Mucosa of gallbladder (tissue), 1 donor: ENCODE measurements at places on chromosomes 12 and 14.

DNA sequence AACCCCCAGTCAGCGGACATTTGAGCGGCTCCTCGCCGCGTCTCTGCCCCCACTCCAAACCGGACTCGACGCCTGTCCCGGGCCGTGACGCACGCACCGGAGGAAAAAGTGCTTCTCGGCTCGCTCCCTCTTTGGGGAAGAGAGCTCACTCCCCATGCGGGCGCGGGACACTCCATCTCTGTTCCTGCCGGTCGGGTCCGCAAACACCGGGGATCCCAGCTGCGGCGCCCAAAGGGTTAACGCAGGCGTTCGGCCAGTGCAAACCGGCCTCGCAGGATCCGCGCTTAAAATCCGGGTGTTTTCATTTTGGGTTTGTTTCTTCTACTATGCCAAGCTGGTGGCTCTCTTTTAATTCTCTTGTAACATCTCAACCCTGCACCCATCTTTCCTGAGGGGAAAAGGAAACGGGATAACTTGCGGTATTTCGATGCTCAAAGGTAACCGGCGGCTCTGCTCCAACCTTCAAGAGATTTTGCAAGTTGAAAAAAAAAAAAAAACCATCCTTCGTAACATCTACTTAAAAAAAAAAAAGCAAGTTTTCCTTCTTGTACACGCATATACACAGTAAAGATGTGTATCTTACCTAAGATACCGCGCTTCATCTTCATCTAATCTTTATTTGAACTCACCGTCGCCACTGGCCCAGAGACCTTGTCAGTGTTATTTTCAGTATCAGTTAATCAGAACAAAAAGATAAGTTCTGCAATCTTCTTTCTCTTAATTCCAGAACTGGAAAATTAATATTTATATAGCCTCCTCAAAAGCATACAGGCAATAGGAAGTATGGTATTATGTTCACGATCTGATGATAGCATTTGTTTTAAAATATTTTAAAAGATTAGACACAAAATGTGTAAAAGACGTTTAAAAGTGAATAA lies 1.6 kb upstream of the ATP2B1 start:
- peak; percentile 48 for DNase-seq

DNA sequence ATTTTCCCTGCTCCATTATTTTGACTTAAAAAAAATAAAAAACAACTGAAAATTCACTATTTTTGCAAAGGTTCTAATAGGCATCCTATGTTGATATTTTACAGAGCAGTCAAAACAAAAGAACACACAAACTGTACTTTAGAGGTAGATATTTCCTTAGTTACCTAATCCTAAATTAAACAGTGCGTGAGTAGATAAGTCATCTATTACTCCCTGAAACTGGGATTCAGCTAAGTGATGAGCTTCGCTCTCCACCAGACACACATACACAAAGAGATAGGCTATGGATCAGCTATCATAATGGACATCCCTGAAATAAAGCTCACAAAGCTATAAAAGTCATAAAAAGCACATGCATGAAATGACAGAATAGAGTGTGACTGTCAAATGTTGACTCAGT lies 398.7 kb downstream of the SOX5 start:
- no peak for DNase-seq

GRCh38 chr12:58481811-58482210 lies 438.5 kb downstream of the LRIG3 start:
- DNase-seq = no peak

DNA sequence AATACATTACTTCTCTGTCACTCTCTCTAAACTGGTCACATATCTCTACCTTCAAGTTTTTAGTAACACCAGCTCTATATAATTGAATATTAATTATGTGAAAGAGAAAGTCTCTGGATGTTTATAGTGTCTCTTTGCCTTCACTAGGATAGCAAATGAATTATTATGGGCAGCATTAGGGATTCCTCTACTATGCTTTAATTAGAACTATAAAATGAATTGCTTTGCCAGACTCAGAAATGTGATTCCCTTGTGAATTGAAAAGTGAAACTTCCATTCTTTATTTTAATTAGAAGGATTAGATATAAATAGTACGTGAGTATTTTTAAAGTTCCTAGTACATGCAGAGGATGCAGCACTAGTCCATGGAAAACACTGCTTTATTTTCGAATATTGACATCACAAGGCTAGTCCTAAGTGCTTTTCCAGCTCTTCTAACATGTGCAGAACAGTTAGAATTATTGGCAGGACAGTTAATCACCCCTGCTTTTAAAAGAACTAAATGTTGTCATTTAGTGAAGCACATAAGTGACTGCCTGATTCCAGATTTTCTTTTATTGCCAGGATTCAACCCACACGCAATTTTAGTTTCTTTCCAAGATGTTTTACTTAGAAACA lies 23.0 kb upstream of the REP15 start:
- DNase-seq = no peak

DNA sequence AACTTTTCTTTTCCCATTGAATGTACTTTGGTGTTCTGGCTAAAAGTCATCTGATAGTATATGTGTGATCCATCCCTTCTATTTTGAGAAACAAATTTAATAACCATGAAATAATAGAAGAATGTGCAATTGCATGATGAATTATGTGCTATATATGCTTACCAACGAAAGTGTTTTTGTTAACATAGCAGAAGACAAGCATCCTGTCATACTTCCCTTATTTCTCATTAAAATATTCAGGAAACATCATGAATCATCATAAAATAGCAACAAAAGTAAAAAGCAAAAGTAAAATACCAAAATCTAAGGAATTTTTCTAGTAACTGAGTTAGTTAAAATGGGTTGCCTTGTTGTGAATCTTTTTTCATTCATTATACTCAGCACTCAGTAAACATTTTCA lies 409.0 kb upstream of the PDE3A start:
- no peak for DNase-seq

- no peak for DNase-seq
Measured at GRCh38 chr14:75170772-75171171, 5.6 kb downstream of the TMED10 start.

- DNase-seq = no peak
Measured at GRCh38 chr14:63275611-63276010, 43.1 kb downstream of the GPHB5 start.

DNA sequence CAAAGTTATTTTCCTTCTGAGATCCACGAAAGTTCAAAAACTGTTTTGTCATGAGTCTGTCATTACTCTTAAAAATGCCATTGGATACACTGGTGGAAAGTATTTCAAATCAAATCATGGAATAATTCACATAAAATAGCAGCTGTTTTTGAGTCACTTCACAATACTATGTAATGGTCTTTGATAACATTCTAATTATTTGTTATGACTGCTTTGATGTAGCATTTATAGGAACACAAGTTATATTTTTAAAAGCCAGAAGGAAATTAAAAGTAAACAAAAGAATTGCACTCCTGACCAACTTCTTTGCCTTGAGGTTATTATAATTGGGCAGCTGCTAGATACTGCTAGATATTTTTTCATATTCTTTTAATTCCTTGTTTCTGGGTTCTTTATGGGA lies 473.2 kb downstream of the CCER1 start:
- DNase-seq = no peak

- DNase-seq = no peak
Measured at GRCh38 chr14:31898838-31899528, 178.1 kb upstream of the ARHGAP5 start.

DNA sequence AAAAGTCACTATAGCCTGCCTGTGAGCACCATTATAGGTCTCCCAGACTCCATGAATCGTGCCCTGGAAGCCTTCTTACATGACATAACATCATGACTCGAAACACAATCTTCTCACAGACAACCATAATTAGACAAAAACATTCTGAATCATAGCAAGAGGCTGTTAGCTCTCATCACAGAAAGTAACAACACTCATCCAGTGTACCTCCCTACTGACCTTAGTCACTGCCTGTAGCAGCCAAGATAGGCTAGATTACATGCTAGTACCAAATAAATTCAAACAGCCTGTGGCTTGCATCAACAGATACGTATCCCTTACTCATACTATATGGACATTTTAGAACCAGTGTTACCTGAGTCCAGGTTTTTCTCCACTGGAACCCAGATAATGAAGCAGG lies 663.8 kb upstream of the FOXG1 start:
- no peak for DNase-seq

DNA sequence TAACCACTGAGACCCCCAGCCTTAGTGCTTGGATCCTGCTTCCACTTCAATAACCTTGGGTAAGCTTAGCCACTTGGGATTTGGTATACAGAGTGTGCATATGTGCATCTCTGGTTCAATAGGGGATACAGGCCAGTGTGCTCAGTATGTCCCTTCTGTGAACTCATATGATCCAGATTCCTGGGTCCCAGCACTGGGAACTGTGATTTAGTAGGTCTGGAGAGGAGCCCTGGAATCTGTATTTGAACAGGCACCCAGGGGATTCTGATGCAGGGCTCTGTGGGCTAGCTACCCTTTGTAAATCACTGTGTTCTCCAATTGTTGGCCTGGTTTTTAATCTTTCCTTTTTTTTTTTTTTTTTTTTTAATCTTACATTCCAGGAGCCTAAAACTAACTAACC lies 9.8 kb upstream of the RNU6-8 start:
- no peak for DNase-seq

DNA sequence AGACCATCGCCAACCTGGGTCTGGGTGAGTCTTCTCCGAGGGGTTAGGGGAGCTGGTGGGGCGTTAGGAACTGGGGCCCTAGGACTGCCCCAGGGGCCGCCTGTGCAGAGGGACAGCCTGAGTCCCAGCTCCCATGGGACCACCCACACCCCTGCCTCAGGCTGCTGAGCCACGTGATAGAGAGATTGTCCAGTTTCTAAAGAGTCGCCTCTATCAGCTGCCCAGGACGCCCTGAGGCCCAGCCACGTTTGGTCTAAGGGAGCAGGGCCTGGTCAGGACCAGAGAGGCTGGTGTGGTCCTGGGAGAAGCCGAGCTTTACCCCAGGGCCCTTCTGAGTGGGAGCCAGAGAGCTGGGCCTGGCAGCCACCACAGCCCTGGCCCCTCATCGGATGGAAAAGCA lies 107.1 kb downstream of the LGMN start:
- DNase-seq = no peak

DNA sequence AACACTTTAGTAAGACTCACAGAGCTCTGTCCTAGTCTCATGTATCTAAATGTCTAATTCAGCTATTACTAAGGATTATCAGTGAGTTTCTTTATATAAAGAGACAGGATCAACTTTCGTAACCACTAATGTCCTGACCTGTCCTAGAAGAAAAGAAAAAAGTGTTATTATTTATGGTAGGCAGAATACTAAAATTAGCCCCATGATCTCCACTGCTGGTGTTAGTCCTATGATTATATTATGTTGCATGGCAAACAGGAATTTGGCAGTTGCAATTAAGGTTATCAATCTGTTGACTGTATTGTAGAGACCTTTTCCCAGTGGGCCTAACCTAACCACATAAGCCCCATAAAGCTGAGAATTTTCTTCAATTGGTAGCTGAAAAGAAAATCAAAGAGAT lies 132.9 kb upstream of the DIO2 start:
- no peak for DNase-seq

GRCh38 chr14:76256545-76256944 lies 104.8 kb downstream of the GPATCH2L start:
- no peak for DNase-seq

DNA sequence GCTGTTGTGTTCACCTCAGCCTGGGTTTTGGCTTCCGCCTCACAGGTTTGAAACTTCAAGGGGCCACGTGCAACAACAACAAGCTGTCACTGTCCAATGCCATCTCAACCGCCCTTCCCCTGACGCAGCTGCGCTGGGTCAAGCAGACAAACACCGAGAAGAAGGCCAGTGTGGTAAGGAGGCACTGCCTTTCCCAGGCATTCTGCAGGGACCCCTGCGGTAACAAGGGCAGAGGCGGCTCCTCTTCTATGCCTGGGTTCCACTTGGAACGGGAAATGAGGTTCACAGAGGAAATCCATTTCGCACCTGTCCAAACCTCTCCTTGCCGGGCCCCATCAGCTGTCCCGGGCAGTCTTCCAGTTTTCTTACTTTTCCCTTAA lies 36.8 kb downstream of the HSP90AA1 start:
- no peak for DNase-seq

- DNase-seq = no peak
Measured at GRCh38 chr14:91041450-91041849, 19.0 kb downstream of the RPS6KA5 start.

GRCh38 chr14:70448633-70449340 lies 3.2 kb upstream of the ADAM21 start:
- DNase-seq = no peak

DNA sequence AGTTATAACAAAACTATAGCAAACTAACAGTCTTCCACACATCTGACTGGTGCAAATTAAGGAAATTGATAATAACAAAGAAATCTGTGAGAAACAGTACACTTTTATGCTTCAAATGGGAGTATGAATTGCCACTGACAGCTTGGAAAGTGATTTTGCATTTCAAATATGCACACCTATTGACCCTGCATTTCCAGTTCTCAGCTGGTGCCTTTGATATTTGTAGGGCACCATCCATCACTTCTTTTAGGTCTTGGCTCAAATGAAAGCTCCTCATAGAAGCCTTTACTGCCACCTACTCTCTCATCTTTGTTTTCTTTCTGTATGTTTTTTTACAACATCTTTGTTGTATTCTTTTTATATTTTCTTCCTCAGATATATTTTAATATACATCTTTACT lies 125.1 kb downstream of the ST8SIA1 start:
- DNase-seq = no peak

DNA sequence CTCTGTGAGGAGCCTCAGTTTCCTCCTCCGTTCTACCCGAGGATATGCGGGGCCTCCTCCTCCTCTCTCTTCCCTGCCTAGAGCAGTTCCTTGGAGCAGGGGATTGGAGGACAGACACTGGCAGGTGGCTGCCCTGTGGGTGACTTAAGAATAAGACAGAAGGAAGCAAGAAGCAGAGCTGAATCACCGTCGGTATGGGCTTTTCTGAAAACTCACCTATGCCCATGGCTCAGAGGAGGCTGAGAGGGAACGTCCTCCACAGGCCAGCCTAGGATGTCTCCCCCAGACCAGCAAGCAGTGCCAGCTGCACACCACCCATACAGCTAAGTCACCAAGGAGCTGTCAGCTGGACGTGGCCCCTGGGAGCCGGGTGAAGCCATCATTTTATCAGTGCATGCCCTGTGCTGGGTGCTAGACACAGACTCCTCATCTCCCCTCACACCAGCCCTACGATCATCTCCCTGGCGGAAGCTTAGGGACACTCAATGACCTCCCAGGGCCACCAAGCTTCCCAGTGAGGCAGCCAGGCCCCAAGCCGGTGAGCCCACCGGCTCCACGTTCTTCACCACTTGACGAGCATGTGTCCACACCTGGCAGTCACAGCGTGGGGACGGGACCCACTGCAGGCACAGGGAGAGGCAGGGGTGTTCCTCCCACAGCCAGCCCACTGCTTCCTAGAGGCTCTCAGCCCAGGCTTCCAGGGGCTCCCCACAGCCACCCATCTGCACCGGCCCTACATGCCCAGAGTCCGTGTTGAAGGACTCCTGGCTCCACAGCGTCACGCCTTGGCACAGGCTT lies 21.4 kb downstream of the ITPK1 start:
- no peak for DNase-seq

- no peak for DNase-seq
Measured at GRCh38 chr12:120429368-120429767, 8.5 kb upstream of the COX6A1 start.
